ENCODE measurements at places on chromosomes 5 and 9.

- DNase-seq, result no peak
Observed at GRCh38 chr5:90289837-90290236, 119.7 kb downstream of the CETN3 start.

DNA sequence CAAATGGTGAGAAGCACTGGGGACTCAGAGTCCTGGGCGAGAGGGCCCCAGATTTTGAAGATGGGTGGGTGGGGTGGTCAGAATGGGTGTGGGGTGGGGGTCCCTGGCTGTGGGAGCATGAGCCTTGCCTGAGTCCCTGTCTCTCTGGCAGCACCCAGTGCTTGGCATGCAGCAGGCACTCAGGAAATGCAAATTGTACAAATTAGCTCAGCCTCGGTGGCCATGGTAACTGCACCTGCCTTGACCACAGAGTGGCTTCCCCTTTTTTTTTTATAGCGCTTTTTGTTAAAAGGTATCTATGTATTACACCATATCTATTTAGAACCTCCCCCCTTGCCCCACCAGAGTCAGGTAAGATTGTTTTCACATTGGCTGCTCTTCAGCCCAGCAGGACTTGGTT is 19.2 kb upstream of the PITX1 start:
- DNase-seq, result no peak

GRCh38 chr9:98235126-98235525 is 20.3 kb downstream of the TBC1D2 start:
- DNase-seq, result no peak

DNA sequence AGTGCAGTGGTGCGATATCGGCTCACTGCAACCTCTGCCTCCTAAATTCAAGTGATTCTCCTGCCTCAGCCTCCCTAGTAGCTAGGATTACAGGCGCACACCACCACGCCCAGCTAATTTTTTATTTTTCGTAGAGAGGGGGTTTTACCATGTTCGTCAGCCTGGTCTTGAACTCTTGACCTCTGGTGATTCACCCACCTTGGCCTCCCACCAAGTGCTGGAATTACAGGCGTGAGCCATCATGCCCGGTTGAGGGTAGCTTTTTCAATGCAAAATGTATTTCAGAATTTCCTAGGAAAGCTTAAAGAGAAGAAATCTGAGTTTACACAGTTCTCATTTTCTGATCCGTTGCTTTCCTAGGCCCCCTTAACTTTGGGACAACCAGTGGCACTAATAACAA is 15.7 kb downstream of the BDP1 start:
- DNase-seq, result no peak

GRCh38 chr9:36623280-36623679 is 50.6 kb downstream of the MELK start:
- DNase-seq, result no peak
